Stimulated activated CD8-positive, alpha-beta memory T cell treated with anti-CD3 and anti-CD28 coated beads, Interleukin-4, amount 100 ng/mL, for 1 hour (primary cell): ENCODE measurements at places on chromosomes 4 and X.

GRCh38 chr4:130608121-130608520 lies 1512.2 kb downstream of the C4orf33 start:
- no peak for DNase-seq

- DNase-seq, result no peak
These were observed 19.6 kb upstream of the PLXNB3 start for GRCh38 chrX:153744210-153745066.

GRCh38 chr4:176614793-176615192 lies 177.9 kb downstream of the VEGFC start:
- DNase-seq, result no peak

GRCh38 chr4:75678965-75679364 lies 5.8 kb upstream of the G3BP2 start:
- DNase-seq, result no peak

DNA sequence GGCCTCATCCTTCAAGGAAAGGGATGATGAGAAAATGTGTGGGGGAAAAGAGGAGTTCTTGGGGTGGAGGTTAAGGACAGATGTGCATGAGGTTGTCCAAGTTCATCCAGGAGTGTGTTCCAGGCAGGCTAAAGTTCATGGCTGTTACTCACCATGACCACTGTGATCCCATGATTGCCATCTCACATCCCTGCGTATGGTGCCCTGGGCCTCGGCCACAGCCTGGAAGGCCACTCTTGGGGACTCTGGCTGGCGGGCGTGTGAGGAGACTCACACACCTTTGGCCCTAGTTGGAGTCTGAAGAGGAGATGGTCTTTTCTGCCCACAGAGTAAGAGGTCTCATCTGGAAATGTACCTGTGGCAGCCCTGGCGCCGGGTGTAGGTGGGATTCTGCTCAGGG lies 7.4 kb upstream of the LOC101059915 start:
- DNase-seq, result no peak

DNA sequence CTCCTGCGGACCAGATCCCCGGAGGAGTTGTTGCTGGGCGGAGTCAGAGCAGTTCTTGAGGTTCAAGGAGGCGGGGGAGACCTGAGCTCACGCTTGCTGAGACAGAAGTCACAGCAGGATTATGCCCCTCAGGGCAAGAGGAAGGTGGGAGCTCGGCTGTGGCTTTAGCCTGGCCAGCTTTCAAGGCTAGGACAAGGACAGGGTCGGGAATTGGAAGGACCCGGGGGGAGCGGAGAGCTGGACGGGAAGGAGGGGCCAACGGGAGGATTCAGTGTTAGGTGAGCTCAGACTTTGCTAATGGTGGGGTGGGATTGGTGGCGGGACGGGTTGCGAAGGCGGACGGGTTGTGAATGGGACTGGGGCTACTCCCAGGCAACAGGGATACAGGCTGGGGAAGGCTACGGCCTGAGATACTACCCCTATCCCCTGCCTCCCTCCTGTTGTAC lies at the start of gene RIBC1:
TSS of gene RIBC1 (plus strand) at position 13 of the 446 bp plus-strand sequence. CDS start 3,404 bp downstream, outside the sequence.
- DNase-seq, result no peak

DNA sequence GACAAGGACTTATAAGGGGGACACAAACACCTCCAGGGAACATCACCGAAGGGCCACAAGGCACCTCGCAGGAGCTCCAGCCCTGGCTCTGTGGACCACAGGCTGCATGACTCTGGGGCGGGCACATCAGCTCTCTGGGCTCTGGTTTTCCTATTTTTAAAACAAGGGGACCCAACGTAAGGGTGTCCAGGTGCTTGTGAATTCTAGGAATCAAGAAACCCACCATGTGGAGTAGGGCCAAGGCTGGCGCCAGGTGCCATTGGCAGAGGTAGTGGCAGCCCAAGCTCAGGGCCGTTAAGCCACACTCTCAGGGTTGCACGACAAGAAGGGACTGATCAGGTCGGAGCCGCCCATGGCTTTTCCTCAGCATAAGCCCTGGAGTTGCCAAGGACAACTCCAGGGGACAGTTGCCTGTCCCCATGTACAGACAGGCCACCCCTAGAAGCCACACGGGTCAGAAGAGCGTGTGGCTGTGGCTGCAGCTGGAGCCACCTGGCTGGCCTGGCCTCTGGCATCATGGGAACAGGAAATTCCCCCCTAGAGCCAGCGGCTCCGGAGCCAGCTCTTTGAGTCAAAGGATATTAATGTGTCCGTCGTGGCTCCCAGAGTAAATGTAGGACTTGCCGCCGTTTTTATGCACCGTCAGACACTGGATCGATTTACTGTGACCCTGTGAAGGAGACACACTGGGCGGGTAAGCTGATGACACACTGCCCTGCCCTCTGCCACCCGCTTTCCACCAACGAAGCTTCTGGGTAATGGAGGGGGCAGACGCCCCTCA lies 32.5 kb downstream of the WDR1 start:
- DNase-seq, result no peak

GRCh38 chrX:38750551-38750950 lies 50.7 kb upstream of the MID1IP1 start:
- DNase-seq, result no peak

DNA sequence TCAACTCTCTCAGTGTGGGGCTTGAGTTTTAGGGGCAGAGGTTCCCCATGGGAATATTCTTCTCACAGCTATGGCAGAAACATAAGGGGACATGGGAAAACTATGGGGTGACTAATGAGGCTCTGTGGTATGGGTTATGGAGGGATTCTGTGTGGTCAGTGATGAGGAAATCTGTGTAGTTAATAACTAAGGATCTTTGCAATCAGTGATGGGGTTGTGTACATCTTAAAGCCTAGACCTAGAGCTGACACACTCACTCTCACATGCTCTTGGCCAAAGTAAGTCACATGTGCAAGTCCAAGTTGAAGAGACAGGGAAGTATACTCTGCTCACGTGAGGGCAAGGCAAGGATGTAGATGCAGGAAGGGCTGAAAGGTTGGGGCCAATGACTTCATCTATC lies 86.4 kb upstream of the UXT start:
- DNase-seq, result no peak

DNA sequence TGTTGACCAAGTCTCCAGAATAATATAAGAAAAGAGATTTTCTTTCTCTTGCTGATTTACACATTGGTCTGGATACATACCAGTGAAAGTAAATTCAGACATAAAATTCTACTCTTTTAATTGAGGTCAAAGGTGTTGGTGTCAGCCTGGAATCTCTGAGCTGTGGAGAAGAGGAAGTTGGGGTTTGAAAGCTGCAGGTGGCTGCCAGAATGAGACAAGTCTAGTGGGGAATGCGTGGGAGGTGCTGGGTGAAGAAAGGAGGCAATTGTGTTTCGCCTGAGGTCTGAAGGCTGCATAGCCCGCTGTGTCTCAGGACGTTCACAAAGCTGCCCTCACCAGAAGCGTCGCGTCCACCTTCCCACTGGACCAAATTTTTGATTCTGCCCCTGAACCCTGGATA lies 31.2 kb downstream of the PHEX start:
- DNase-seq, result no peak

DNA sequence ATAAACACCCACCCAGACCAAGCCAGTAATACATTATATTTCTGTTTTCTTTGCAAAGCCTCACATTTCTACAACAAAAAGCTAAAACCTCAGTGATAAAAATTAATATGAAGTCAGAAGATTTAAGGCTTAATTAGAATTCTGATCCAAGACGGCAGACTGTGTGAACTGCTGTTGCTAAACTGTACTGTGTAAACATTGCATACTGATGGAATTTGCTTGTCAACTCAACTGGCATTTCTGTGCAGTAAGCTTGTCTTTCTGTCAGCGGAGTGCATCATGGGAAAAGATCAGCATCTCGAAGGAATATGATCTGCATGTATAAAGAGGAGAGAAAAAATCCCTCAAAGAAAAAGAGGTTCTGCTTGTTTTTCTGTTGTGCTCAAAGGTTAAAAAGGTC lies 69.4 kb upstream of the SPANXB1 start:
- DNase-seq, result no peak

DNA sequence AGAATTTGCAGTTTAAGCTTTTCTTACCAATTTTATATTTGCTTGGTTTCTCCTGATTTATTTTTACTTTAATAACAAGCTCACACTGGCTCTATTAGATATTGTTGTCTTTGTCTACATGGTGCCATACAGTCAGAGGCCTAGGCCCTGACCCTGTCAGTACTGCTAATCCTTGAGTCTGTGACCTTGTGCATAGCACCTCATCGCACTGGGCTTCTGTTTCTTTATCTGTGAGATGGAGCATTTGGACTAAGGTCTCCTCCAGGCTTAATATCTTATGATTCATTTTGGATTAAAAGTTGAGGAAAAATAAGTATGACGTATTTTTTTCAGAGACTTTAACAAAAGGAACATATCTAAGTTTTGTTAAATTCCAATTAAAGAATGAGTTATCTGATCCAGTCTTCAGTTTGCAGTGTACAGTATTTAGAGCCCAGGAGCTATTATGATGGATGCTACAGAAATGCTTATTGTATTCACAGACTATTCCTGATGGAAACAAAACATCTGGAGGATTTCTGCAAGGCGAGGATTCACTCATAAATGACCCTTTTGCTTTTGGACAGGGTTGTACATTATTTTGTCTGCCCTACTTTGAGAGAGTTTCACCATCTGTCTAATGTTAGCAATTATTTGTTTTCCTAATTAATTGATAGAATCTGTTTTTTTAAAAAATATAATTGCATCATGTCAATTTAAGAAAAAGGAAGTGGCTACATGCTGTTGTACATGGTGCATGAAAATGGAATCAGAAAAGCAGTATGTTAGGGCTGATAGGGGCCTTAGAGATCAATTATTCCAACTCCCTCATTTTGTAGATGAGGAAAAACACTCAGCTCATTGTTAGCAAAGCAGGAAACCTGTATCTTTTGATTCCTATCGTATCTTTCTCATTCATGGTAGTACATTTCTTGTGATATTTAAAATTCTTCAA lies 203.6 kb downstream of the BANK1 start:
- DNase-seq, result no peak

DNA sequence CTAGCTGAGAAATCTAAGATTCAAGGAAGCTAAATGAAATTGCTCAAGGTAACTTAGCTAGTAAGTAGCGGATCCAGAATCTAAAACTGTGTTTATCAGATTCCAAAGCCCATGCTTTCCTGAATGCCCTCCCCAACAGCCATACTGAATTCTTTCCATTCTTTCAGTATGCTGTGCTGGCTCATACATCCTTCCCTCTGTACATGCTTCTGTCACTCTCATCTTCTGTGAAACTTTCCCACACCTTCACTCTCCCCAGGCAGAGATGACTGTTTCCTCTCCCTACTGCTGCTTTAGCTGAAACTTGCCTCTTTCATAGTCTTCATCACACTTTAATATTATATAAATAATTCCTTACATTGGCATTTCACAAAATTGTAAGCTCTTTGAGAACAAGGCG lies 39.3 kb upstream of the SMARCAD1 start:
- no peak for DNase-seq

DNA sequence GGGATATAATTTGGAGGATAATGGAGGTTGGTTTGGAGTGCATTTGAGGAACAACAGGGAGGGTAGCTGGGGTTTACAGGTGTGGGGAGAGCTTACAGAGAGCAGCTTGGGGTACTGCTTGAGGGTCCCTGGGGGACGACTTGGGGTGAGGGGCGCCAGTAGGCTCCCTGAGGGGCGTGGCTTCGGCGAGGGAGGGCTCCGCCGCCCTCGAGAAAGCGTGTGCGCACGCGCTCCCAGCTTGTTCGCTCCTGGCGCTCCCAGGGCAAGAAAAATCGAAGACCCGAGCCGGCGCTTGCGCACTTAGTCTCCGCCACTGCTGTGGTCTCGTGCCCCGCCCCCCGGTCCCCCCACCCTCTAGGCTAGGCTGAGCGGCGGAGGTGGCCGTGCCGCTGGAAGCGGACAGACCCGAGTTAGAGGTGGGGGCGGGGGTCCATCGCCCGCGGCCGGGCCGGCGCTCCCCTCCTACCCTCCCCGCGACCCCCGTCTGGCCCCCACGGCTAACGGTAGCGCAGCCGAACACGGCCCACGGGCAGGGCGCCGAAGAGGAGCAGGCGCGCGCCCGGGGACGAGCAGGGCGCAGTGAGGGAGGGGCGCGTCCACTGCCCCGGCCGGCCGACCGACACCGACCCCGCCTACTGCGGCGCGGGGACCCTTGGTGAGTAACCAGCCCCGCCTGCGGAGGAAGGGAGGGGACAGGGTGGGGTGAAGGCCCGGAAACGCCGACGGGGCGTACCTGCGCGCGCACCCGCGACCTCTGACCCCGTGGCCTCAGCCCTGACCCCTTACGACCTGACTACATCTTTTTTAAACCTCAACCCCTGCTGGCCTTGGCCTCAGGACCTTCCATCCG lies 5.4 kb upstream of the CCDC120 start:
- DNase-seq, result no peak

DNA sequence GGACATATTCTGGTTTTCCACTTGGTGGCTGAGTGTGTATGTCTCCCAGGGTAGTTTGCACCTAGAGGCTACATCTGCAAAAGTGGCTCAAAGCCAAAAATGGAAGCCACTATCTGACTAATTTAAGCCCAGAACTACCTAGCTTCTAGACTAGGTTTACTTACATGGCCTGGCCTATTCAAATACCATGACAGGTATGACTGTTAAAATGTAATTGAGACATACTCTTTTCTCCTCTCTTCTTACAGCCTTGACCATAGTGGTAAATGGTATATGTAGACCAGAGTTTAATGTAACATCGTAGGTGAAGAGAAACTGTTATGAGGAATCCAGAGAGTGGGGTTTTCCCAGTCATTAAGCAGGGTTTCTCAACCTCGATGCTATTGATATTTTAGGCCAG lies 2.6 kb upstream of the TRPC5 start:
- DNase-seq, result no peak

- DNase-seq, result no peak
These were observed 108.7 kb upstream of the ATP6AP2 start for GRCh38 chrX:40471965-40472648.

DNA sequence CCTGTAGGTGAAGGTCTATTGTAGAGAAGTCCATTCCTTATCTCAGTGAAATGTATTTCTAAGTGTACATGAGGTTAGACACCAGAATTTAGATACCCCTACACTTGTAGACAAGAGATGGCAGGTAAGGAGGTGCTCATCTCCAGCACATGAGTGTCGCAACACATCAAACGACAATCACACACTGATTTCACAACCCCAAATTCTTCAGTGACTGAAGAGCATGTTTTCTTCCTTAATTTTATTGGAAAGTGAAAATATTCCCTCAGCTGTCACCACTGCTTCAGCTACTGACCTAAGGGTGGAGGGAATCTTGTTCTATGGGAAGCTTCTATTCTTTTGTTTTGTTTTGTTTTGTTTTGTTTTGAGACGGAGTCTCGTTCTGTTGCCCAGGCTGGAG lies 280.3 kb downstream of the ARHGAP24 start:
- no peak for DNase-seq
